ENCODE measurements at places on chromosomes 2 and 18. TPM values are rescaled to one million over a fixed set of nuclear protein-coding genes. Genes with fewer than 3 reads are reported as not detected.

GRCh38 chr2:73892631-73893329, at the start of gene ACTG2:
Gene ACTG2 (plus strand): TSS chr2:73893008. CDS start chr2:73901312, 8,304 bp downstream.
- DNase-seq: no peak

The CFAP221 gene
- 1.0 TPM for total RNA-seq

- DNase-seq: no peak
Measured at GRCh38 chr2:170680172-170680941, 34.8 kb upstream of the SP5 start.

The EVA1A gene
- total RNA-seq: 0.41 TPM

DNA sequence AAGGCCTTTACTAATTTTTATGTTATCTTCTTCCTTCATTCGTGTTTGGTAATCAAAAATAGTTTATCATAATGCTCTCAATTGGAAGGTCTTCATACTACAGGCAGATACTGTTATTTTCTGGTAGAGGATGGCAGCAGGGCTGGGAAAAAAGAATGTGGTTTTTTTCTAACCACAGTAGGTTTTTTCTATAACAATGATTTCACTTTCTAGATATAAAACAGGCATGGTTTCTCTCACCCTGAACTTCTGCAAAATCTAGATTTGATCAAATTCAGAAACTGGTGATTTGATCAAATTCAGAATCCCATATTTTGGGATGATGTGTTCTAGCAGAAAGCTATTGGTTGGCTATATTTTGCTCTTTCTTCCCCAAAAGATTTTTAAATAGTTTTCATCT, 27.6 kb downstream of the BCL11A start:
- no peak for DNase-seq

DNA sequence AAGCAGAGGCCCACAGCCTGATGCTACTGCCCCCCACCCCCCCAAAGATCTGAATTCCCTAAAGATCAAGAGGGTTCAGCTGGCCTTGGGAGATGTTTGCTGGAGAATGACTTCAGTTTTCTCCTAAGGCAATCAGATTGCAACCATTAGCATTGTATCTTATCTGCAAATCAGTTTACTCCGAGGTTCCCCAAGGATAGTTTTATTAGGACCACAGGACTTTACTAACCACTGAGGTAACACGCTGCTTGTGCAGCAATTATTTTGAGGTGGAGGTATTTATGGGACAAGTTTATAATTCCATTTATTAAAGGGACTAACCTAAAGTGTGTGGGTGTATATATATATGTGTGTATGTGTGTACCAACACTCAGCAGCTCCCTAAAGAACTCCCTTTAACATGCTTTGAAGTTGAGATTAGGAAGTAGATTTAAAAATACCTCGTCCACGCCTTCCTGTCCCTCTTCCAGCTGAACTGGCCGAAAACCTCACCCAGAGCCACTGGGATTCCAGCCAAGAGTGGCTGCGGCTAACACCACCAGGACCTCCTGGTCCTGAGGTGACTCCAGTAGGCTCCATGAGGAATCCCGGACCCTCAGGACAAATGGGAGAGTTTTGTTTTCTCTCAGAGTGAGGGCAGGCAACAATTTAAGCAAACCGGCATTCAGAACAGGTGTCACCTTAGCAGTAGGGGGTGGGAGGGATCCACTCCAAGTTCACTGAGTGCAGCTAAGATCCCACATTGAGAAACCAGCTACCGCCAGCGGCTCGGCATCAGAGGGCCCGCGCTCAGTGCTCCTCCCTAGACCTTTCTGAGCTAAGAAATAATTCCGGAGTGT, 3.0 kb upstream of the DLX1 start:
- DNase-seq: no peak

- no peak for DNase-seq
Measured at GRCh38 chr2:129915303-129915840, 64.1 kb upstream of the RAB6C start.

- DNase-seq: no peak
Measured at GRCh38 chr18:33605250-33605649, 27.2 kb downstream of the ASXL3 start.

DNA sequence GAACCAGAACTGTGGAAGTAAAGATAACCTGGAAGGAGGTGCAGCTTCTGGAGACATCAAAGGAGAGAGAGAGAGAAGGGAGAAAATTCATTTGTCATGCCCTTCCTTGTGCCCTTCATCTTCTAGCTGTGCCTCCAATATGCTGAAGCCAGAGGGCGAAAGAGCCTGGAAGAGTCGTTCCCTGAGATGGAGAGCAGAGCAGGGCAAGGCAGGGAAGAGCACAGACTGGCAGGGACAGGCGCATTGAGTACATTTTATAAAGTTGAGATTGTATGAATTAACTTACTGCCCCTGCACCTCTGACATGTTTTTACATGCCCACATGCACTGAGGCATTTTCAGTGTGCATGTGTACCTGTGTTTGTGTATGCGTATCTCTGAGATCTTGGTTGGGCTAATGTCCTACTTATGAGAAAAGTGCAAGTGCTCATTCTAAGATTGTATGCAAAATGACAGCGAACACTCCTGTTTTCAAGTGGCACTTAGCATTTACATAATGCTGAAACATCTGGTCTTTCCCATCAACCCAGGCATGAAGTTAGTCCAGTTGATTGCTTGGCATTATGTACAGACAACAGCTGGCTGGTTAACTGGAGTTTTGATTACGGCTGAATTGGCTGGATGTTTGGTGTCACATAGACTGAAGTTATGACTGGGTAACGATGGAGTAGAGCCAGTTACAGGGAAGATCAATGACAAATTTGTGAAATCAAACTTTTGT, 23.7 kb upstream of the MMADHC start:
- DNase-seq: no peak

- no peak for DNase-seq
Measured at GRCh38 chr2:119190321-119191111, 32.0 kb upstream of the C1QL2 start.

The SDC1 gene
- total RNA-seq: 0.41 TPM

The LCT gene
- not detected for total RNA-seq

- no peak for DNase-seq
Measured at GRCh38 chr2:171173087-171173486, 12.4 kb upstream of the TLK1 start.

The STPG4 gene
- not detected for total RNA-seq

DNA sequence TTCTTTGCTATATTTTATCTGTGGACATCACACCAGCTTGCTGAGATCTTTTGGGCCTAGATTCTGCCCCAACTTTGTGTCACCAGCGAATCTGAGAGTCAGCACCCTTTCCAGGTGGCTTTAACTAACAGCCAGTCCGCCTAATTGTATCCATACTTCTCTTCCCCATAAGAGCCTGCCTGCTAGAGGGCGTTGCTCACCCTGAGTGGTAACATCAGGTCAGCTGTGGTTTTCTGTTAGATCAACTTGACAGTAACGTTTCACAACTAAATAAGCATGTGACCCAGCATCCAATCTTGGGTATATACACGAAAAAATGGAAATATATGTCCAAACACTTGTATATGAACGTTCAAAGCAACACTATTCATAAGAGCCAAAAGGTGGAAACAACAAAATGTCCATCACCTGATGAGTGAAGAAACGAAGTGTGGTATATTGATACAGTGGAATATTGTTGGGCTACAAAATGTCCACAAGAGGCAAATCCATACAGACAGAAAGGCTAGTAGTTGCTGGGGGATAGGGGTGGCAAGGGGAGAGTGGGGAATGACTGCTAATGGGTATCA, 24.9 kb downstream of the EFHD1 start:
- DNase-seq: no peak

The FTCDNL1 gene
- total RNA-seq: 2.7 TPM

DNA sequence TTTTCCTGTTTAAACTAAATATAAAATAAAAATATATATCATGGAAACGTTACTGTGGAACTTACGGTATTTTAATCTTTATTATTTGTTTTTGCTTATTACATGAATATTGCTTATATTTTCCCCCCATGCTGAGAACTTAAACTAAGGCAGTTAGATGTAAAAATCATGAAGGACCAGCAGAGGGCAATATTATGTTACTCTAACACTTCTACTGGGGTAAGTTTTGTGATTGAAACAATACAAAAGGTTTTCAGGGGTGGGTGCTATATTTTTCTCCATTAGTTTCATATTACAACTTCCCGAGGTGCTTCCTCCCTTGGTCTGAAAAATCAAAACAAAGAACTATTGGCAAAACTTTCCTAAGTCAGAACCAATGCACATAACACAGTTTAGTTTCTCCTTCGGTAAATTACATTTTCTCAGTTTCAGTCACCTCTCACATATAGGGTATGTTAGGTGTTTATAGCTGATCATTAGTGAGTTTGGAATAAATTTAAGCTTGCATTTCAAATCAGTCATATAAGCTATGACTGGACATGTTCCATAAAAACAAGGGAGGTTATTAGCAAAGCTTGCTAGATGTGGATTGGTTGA, 54.8 kb downstream of the ZNF407 start:
- no peak for DNase-seq

GRCh38 chr2:233250985-233251305, 528 bp upstream of the ATG16L1 start:
- DNase-seq: no peak

The CNTNAP5 gene
- not detected for total RNA-seq

The STAT4 gene
- total RNA-seq: 0.82 TPM

DNA sequence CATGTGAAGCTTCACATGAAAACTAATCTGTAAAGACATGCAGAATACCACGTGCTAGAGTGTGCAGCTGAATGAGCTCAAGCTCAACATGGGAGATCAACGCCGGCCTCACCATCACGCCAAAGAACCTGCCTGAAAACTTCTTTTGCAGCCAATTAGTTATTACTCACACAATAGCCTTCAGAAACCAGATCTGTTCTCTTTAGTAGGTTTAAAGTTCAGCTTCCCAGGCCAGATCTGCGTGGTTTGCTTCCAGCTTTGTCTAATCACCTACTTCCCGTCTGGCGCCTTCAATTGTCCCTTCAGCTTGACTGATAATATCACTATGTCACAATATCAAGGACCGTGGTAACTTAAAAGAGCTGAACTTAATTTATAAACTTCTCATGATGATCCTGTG, 68.0 kb upstream of the ZNF236 start:
- DNase-seq: no peak

- DNase-seq: peak; percentile 54
Measured at GRCh38 chr2:66433945-66434678, 813 bp upstream of the MEIS1 start.

DNA sequence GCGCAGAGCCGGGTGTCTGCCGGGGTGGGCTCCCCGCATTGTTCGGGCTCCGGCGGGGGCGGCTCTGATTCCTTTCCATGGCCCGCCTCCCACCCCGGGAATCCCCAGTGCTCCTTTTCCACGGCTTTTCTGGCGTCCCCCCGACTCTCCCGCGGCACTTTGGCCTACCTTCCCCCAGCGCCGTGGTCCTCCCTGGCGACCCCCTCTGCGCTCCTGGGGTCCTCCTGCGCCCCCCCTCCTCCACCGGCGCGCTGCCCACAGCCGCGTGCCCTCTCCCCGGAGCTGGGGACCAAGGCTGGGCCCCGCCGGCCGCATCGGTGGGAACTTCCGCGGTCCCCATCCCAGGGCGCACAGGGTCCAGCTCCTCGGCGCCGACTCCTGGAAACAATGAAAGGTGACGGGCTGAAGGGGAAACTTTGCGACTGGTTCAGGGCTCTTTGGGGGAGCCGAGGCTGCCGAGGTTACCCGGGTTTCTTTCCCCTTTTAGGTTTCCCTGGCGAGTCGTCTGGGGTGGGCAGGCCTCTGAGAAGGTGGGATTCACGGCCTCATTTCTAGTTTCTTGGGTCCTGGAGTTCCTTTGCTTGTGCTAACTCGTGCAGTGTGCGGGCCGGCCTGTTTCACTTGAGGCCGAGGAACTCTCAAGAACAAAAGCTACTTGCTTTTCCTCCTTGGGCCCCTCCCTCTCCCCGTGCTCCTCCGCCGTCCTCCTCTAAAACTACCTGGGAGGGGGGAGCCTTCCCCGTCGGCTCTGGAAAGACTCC, 2.2 kb downstream of the TGIF1 start:
- peak; percentile 44 for DNase-seq

The GPR45 gene
- not detected for total RNA-seq

DNA sequence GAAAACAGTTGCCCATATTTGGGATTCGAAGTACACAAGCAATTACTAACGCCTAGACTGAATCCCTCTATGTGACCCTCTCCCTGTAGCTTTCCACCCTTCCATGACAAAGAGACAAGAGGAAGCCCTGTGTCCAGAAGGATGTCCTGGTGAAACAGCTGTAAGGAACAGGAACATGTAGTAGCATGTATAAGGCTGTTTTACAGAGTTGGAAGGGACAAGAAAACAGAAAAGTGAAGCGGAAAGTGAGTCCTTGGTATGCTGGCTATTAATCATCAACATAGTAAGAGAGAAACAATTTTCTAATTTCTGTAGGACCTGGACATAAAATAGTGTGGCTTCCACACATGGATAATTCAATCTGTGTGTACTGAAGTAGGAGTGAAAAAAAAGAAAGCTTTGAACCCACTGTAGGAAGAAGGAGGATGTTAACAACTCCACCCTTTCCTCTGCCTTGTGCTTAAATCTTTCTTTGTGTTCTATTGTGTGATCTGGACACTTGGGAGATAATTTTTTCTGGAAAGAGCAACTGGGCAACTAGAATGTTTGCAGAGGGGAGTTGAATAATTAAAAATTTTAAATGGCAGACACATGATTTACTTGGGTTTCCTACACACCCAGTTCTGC, 162.3 kb upstream of the ZSWIM2 start:
- no peak for DNase-seq

DNA sequence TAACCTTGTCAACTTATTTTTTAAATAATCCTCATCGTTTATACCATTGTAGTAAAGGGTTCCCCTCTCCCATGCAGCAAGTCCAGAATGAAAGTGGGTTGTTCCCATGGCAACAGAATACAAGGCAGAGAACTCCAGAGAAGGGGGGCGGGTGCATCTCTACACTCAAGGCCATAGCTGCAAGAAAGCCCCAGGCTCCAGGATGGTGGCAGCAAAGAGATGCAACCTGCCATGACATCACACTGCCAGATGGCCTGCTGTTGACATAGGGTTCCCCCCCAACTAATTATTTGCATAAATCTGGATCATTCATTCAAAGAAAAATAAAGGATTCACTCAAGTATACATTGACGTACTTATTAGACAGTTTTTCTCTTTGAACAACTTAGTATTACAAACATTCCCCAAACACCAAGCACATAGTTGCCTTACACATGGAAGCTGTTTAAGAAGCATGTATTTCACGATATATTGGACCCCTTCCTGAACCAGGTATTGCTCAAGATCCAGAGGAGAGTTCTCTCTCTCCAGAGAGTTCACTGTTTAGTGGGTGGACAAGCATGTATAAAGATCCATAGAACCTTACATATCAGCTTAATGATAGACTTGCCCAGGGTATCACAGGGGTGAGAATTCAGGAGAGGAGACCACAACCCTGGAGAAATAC, 87.4 kb upstream of the KLF7 start:
- no peak for DNase-seq

DNA sequence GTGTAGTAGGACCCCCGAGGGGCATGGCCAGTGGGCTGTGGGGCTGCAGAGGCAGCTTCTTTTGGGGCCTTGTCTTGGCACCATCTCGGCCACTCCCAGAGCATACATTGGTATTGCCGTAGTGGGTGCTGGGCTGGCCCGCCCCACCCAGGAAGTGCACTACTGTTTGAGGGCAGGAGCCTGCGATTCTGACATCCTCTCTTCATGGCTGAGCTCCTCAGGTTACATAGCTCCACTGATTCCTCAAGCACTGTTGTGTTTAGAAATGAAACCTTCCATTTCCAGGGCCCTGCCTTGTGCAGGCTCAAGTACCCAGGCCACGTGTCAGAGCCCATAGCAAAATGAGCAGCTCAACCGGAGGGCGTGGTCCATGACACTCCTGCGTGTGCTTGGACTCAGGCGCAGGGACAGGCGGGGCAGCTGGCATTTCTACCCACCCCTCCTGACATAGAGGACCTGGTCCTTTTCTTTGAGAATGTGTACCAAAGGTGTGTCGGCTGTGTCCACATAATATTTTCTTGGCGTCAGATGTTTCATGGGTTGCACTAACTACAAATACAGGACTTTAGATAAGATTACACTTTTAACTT, 67.9 kb downstream of the DGKD start:
- no peak for DNase-seq

Measured in left ventricle myocardium inferior (tissue), 1 donor.